Right cardiac atrium (tissue), 5 donors: ENCODE measurements at places on chromosomes 6 and 20. TPM values are rescaled to one million over a fixed set of nuclear protein-coding genes. Genes with fewer than 3 reads are reported as not detected.

- DNase-seq: no peak
These were observed 73.6 kb downstream of the LCA5 start for GRCh38 chr6:79463621-79464050.

- DNase-seq: no peak
These were observed 20.5 kb downstream of the RSPH9 start for GRCh38 chr6:43665376-43665775.

DNA sequence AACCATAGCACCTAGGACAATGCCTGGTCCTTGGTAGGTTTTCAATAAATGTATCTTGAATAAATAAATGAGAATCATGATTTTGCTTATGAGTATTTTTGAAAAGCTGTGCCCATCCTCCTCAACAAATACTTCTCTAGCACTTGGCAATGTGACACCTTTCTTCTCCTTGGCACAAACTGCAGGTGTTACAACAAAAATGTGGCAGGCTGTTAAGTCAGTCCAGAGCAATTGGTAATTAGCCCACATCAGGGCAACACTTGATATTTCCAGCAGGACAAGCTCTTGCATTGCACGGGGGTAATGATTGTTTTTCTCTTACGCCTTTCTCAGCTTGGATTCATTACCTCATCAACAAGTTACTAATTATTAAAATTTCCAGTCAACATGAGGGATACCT, 31.6 kb upstream of the SNX9 start:
- no peak for DNase-seq

The SMPDL3A gene
- total RNA-seq: 7.0 TPM

The BPI gene
- total RNA-seq: 0.71 TPM

DNA sequence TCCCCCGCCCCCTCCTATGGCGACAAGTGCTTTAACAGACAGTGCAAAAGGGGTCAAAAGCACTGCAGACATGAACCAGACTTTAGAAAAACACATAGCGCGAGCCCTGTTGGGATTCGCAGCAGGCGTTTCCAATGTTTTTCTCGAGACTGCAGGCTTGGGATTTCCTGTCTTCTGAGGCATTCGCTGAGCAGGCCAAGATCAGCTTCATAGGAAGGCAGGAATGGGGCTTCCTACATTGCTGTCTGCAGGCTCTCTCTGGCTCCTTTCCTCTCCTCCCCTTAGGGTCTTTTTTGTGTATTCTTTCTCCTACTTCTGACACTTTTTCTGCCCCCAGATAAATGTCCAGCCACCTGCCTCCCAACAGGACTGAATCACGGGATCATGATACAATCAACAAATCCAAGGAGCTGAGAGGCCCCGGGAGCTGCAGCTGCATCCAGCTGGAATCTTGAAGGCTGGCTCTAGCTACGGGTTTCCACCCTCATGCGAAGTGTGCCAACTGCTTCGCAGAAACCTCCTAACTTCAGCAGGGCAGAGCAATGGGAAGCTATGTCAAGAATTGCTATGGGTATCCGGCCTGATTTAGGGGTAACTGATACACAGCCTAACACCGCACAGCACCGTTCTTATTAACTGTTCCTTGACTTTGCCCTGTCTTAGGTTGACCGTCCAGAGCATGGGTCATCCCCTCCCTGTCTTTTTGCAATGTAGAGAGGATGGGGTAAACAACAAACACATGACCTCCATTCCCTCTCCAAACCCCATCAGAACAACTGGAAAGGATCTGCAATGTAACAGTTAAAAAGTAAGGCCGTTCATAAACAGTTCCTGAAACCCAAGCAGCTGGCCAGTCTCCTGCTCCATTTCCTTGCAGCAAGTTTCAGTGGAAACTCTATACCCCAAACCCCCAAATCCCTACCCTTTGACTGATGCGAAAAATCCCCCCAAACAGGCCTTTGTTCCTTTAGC, 31.5 kb downstream of the SNX5 start:
- peak; percentile 80 for DNase-seq

DNA sequence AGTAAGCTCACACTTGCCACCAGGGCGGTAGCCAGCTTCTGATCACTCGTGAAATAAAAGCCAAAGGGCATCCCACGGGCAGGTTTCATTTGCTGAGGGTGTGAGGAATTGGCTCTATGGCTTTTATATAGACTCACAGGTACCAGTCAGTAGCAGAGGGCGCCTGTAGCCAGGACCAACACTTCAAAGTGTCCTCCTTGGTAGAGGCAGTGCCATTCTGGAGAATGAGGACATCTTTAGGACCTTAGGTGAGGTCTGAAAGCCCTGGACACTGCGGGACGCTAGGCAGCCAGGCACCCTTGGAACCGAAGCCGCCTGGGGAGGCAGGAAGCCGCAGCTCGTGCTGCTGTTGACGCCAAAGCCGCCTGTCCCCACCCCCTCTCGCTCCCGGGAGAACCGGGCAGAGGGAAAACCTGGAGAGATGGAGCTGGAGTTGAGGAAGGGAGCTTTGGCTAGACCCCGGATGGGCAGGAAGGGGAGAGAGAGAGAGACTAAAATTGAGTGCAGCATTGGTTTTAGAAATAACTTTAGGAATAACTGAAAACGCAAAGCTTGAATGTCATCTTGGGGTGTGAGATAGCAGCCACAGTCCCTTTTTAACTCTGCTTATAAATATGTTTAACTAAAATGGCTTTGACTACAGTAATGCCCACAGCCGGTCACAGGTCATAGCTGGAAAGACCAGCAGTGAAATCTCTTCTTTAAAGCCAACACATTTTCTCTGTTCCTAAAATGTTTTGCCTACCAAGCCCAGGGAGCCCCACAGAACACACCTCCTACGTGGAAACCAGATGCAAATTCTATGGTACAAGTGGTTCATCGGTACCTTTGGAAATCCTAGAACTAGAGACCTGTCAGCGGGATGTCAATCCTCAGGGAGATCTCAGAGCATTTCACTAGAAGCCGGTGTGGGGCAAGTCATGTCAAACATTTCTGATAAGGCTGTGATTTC, 128.5 kb upstream of the CDYL start:
- DNase-seq: peak; percentile 81

DNA sequence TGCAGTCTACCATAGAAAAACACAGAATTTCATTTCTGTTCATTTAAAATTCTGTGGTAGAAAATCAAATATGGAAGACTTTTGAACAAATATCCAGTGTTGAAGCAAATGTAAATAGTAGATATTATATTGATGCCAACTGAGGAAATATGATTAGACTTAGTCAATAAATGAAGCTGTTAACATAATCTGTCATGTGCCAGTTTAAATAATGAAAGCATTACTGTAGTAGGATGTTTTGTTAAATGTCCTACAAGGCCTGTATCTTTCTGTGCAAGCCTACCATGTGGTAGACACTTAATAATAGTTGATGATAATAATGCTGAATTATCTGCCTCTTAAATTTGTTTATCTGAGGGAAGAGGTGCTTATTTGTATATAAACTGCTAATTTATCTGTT, 55.9 kb downstream of the CBFA2T2 start:
- no peak for DNase-seq

DNA sequence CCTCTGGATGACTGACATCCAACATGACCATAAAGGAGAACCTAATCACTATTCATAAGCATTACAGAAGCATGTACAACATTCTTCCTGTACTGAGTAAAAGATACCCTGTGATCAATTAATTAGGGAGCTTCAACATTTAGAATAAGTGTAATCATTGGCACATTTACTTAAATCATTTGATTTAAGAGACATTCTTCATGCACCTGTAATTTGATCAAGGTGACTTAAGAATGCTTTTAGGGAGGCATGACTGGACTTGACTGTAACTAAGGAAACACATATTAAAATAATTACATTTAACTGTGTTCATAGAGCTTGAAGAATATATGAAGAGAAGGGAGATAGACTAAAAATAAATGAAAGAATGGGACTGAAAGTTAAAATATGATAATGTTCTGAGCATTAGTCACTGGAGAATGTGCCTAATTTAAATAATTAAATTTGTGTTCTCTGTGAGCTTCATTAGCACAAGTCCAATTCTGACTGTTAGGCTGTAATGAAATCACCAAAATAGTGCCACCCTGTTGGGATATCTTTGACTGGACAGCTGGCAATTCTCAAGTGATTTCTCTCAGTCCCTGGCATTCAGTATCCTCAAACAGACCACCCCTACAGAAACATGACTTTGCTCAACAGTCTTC, 295.5 kb upstream of the ADGRB3 start:
- no peak for DNase-seq

DNA sequence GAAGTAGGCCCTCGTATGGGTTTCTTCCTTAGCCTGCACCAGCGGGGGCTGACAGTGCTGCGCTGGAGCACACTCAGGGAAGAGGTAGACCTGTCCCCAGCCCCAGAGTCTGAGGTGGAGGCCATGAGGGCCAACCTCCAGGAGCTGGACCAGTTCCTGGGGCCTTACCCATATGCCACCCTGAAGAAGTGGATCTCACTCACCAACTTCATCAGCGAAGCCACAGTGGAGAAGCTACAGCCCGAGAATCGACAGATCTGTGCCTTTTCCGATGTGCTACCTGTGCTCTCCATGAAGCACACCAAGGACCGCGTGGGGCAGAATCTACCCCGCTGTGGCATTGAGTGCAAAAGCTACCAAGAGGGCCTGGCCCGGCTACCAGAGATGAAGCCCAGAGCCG, 3.8 kb downstream of the AAR2 start:
- no peak for DNase-seq

DNA sequence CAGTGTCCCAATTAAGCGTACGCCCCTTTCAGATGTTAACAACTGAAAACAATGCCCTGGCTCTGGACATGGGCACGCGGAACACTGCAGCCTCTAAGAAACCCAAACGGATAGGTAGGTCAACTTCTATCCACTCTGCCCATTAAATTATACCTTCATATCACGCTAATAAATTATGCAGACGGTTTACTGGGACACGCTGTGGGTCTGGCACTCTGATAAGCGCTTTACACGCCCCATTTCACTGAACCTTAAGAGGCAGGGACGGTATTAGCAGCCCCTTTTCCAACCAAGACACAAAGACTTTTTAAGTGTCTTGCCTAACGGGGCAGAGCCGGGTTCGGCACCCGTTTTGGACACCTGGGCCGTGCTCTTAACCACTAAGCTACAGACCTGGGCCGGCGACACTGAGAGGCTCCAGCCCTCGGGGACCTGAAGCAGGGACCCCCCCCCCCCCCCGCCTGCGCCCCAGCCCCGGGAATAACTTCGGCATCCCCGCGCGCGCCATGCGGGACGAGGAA, 744 bp downstream of the STAU1 start:
- peak; percentile 76 for DNase-seq

GRCh38 chr6:85674604-85675003, 31.9 kb upstream of the SYNCRIP start:
- DNase-seq: no peak

GRCh38 chr6:23277521-23278179, 708.3 kb downstream of the HDGFL1 start:
- DNase-seq: no peak

DNA sequence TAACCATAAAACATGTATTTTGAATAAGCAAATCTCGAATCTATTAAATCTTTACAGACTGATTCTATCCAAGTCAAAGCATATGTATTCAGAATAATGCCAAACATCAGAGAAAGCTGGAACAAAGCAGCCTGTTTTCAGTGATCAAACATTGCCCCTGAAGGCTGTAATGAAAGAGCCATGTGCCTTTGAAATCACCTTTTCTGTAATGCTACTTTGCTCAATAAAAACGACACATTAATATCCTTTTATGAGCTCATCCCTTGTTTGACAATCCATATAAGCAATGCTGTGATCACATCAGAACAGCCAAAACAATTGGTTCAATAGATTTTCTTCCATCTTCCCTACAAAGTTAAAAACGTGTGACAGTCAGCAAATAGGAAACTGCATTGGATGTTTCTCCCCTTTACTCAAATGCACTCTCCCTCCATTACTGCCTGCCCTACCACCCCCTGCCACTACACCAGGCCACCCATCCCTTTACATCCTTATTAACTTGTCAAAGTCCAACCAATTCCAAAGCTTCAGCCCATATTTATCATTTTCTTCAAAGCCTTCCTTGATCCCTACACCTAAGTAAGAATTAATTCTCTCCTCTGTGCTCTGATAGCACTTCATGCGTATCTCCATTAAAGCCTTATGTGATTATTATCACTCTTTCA, 42.0 kb downstream of the THEMIS start:
- DNase-seq: no peak

DNA sequence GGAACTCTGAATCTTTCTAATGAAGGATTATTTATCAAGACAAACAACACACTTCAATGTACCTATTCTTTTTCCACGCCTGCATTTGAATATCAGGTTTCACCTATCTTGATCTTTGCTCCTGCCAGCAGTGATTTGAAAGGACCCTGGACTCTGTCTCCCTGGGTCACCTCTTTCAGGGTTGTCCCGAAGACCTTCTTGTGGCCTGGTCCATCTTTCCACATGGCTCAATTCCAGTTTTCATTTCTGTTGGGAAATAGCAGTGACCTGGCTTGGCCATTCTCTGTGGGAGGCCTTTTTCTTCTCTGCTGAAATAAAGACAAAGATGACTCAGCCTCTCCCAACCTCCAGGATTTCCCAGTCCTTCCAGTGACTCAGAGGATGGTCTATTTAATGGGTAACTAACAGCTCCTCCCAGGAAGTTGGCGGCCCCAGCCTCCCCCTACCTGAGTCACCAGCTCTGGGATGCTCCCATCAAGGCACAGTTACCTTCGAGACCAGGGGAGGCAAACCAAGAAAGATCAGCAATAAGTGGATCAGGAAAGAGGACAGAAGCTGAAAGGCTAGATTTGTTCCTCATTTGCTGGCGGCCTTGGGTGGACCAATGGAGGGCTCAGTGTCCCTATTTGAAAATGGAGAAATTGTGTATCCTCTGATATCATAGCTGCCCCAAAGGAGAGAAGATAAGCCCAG, 120.2 kb upstream of the RNF24 start:
- DNase-seq: no peak

DNA sequence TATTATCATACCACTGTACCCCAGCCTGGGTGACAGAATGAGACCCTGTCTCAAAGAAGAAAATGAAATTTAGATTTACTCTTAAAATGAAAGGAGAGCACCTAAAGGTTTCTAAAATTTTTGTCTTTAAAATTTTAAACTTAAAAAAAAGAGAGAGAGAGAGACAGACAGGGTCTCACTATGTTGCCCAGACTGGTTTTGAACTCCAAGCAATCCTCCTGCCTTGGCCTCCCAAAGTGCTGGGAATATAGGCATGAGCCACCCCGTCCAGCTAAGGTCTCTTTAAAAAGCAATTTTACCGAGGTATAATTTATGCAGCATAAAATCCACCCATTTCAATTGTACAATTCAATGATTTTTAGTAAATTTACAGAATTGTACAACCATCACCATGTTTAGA, 33.2 kb downstream of the ILRUN start:
- no peak for DNase-seq

- peak; percentile 88 for DNase-seq
These were observed 21.7 kb upstream of the TBC1D20 start for GRCh38 chr20:483815-484644.

The WFDC5 gene
- total RNA-seq: not detected

GRCh38 chr20:21684671-21685070, 20.8 kb upstream of the PAX1 start:
- no peak for DNase-seq

GRCh38 chr20:41392871-41393704, 26.5 kb upstream of the EMILIN3 start:
- peak; percentile 71 for DNase-seq

The MAS1 gene
- total RNA-seq: not detected

- DNase-seq: no peak
These were observed 85.1 kb downstream of the LYRM4 start for GRCh38 chr6:5175635-5176034.

GRCh38 chr6:14475306-14475705, 357.7 kb downstream of the CD83 start:
- no peak for DNase-seq

GRCh38 chr6:131766631-131767030, 41.2 kb upstream of the ENPP1 start:
- no peak for DNase-seq

GRCh38 chr6:163750431-163751031, 336.0 kb downstream of the QKI start:
- DNase-seq: no peak

The LINC00237 gene
- total RNA-seq: not detected
